ENCODE measurements at places on chromosomes 12 and 14.

DNA sequence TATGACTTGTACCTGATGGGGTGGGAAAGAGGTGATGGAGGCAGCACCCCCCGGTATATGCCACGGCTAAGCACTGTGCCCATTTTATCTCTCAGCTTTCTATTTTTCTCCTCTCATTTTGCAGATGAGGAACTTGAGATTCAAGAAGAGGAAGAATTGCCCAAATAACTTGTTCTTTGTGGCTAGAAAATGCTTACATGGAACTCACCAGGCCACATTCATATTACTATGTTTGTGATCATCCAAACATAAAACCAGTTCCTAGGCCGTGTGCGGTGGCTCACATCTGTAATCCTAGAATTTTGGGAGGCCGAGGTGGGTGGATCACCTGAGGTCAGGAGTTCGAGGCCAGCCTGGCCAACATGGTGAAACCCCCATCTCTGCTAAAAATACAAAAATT lies 14.5 kb upstream of the PSMD9 start:
- no peak for DNase-seq

GRCh38 chr12:3697311-3697870 lies 55.5 kb downstream of the CRACR2A start:
- no peak for DNase-seq

DNA sequence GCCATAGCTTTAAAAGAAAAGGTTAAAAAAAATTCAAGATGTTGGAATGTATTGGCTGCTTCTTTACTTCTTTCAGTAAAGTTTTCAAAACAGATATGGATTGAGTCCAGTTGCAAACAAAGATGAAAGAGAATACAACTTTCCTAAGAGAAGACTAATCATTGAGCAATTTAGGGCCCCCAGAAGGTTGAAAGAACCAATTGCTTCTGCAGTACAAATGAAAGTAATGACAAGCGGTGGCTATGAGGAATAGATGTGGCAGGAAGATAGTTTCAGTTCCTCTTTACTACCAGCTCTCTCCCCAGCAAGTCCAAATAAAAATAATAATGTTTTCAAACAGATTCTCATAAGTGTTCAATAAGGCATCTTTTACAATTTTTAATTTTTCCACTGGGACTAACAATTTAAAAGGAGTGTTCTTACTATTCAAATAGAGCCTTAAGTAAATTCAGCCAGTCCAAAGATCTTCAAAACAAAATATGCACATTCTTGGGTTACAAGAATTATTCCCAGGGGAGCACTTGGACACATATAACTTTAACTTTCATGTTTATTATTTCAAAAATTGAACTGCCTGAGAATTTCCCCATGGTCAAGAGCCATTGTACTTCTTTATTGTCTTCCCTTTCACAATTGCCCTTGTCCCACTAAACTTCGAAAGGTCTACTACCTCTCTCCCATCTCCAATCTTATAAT lies 62.3 kb upstream of the PPP1R12A start:
- no peak for DNase-seq

- DNase-seq = no peak
Measured at GRCh38 chr12:128928361-128928760, 75.1 kb downstream of the GLT1D1 start.

- no peak for DNase-seq
Measured at GRCh38 chr12:54000116-54001114, at the start of gene HOXC9. Gene HOXC9 (plus strand): TSS chr12:54000161. CDS start chr12:54000189, 28 bp downstream.

DNA sequence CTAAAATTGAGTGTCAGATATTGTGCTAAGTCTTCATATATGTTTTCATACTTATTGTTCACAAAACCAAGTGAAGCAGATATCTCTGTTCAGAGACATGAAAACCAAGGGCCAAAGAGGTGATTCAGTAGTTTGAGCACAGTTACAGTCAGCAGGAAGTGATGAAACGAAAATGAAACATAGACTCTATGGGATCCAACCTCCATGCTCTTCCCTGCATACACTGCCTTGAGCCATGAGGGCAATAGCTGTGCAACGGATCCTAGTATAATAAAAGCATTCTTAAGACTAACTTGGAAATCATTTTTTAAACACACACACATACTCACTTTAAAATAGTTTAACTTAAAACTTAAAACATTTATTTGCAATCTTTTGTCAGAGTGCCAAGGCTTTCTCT lies 27.9 kb downstream of the ESR2 start:
- DNase-seq = peak; percentile 15

DNA sequence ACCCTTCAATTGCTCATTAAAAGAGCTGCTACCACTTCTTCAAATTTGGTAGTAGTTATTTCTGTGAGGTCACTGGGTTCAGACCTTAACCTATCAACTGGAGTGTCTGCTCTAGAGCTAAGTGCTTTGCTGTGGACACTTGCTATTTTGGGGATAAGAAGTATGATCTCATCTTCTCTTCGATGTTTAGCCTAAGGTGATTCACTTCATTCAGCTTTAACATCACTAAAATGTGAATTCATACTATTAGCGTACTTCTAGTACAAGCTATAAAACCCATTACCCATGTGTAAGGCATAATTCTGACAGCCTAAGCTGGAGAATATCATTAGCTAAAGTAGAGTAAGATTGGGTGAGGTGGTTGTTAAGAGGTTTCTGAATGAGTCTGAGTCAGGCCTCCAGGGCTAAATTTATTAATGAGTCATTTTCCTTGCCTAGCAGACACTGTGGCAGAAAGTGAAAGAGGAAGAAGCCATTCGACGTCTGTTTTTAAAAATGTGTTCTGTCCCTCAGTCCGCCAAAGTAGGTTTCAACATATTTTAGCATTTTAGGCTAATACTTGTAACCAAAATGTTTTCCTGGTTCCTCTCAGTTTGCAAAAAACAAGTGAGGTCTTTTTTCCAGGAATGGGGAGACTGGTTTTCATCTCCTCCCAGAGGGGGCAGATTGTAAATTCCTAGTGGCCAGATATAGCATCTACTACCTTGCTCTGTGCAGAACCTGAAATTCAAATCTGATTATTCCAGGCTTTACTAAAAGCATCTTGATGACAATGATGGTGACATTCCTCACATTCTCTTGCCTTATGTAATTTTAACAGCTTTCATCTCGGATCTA lies 103.6 kb downstream of the SSPN start:
- peak; percentile 81 for DNase-seq

DNA sequence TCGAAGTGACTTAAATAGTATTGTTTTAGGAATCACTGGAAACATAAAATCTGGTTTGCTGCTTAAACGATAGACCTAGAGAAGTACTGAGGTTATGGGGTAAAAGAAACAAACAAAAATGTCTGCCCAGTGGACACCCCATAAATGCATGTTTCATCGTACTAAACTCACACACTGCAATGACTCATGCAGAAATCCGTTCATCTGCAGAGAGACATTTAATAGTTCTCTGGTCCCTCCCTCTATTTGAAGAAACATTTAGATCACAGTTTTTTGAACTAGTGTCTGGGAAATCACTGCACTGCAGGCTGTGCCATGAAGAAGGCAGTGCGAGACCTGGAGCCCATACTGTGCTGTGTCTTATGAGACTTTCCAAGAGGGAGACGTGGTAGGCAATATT lies 25.5 kb downstream of the SLC17A8 start:
- no peak for DNase-seq

- DNase-seq = peak; percentile 39
Measured at GRCh38 chr12:39581592-39581991, 38.0 kb downstream of the ABCD2 start.

All from LoVo (cell line).